ENCODE measurements at places on chromosomes 1 and 21.

DNA sequence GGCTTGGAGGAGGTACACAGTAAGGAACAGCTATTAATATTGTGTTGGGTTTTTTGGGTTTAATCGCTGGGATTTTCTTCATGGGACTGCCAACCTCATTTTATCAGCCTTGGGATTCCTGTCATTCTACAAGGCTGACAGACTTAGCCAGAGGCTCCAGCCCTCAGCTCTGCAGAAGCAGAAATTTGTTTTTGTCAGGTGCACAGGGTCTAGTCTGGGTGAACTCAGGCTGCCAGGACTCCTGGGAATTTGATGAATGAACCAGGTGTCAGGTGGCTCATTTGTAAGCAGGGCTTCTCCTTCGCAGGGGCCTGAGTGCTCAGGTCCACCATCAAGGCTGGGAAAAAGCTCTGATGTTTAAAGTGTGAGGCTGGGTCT, 11.5 kb upstream of the ZNF362 start:
- no peak for DNase-seq

DNA sequence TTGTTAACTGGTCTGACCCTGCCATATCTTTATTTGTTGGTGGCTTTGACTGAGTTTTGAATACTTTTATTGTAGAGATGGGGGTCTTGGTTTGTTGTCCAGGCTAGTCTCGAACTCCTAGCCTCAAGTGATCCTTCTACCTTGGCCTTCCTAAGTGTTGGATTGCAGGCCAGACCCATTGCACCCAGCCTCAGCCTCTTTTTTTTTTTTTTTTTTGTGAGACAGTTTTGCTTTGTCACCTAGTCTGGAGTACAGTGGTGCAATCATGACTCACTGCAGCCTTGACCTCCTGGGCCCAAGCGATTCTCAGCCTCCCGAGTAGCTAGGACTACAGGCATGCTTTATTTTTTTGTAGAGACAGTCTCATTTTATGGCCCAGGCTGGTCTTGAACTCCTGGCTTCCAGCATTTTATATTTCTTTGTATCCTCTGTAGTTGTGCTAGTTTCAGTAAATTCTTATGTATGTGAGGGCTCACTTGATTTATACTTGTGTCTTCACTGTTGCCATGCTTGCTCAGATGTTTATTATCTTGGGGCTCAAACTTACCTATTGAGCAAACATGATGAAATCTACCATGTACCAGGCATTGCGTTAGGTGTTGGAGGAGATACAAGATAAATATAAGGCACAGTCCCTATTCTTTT, 24.1 kb downstream of the THRAP3 start:
- DNase-seq: no peak

- DNase-seq: no peak
Observed at GRCh38 chr1:75469586-75470173, 141.2 kb downstream of the SLC44A5 start.

DNA sequence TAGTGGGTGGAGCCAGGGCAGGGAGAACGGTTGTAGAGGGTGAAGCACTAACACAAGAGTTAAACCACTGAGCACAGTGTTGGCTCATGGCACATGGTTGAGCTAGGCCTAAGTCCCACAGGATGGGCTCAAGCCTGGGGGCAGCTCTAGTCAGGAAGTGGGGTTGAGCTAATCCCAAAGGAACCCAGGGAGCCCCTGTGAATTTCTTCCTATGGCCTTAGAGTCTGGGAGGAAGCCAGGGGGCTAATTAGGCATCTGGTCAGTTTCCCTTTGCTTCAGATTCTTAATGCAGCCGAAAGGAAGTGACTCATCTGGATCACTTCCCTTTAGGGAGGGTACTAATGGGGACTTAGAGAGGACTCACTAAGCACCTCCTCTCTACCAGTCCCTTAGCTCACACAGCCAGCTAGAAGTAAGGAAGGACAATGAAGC, 10.1 kb downstream of the CFAP45 start:
- DNase-seq: no peak

DNA sequence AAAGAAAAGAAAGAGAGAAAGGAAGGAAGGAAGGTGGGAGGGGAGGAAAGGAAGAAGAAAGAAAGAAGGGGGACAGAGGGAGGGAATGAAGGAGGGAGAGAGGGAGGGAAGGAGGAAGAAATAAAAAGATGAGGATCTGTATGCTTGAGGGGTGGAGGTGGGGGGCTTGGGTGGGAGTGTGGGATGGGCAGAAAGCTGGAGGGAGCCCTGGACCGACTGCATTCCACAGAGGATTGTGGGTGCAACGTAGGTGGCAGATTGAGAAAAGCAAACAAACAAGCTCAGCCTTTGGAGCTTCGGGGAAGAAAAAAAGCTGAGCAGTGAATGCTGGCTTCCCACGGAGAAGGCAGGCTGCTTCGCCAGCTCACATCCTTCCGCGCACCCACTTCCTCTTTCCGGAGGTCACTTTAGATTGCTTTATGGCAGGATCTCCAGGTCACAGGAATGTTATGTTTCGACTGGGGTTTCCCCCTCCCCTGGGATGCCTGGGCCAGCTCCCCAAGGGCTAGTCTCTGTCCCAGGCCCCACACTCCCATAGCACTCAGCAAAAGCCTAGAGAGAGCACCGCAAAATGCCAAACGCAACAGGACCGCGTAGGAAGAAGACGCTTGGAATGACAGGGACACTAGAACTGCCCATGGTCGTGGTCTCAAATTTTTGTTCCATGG, 20.7 kb upstream of the LGALS8 start:
- peak; percentile 68 for DNase-seq

DNA sequence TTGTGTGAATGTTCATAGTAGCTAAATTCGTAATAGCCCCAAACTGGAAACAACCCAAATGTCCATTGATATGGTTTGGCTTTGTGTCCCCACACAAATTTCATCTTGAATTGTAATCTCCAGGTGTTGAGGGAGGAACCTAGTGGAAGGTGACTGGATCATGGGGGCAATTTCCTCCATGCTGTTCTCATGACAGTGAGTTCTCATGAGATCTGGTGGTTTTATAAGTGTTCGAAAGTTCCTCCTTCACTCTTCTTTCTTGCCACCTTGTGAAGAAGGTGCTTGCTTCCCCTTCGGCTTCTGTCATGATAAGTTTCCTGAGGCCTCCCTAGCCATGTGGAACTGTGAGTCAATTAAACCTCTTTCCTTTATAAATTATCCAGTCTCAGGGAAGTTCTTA, 11.3 kb downstream of the UBE2G2 start:
- no peak for DNase-seq

GRCh38 chr1:3258386-3259003, 189.5 kb downstream of the PRDM16 start:
- DNase-seq: no peak

DNA sequence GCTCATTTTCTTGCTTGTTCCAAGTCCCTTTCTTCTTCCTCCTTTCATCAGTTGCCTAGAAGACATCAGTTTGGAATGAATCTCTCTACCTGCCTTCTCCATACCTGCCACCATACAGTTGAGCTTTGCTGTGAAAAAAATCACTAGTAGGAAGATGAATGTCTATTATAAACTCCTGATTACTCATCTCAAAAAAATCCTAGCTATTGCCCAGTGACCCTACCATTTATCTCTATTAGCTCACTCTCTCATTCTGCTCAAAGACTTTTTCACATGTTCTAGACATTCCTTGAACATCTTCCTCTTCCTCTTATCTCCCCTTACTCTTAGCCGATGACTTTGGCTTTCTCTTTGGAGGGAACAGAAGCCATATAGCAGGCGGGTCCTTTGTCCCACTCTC, 49.7 kb upstream of the HMGB4 start:
- no peak for DNase-seq

DNA sequence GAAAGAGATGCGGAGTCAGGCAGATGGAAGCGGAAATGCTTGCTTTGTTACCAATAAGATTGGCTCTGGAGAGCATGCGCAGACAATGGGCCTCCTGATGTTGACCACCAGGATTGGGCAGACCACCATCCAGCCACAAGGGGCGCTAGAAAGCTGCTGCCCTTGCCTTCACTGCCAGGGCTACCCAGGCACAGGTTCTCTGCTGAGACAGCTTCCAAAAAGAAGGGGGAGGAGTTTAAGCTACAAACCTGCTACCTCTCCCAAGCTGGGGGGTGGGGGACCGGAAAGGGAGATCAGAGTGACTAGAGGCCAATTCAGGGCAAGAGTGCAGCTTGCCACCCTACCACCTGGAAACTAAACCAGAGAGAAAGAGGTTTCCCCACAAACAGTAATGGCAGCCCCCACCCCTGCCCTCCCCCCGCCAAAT, 369.7 kb downstream of the RRAGC start:
- DNase-seq: no peak

DNA sequence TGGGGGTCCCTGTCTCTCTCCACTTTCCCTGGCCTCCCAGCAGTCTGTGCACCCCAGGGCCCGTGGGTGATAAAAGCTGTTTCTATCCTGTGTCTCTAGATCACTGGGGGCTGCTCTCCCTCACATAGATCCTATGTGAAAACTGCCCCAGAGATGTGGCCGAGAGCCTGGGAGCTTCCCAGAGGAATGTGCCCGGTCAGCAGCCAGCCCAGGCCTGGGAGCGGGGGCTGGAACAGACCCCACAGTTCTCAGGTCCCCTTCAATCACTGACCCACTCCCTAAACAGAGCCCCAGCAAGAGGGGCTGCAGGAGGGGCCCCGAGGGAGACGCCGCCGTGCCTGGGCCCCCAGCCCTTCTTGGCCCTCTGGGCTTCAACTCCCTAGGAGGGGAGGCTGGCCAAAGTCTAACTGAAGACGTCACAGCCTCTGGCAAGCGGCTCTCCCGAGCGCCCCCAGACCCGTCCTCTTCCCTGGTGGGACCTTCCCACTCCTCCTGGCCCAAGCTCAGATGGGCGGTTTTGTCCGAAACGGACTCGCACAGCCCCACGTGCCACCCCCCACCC, 403 bp downstream of the MXRA8 start:
- no peak for DNase-seq

DNA sequence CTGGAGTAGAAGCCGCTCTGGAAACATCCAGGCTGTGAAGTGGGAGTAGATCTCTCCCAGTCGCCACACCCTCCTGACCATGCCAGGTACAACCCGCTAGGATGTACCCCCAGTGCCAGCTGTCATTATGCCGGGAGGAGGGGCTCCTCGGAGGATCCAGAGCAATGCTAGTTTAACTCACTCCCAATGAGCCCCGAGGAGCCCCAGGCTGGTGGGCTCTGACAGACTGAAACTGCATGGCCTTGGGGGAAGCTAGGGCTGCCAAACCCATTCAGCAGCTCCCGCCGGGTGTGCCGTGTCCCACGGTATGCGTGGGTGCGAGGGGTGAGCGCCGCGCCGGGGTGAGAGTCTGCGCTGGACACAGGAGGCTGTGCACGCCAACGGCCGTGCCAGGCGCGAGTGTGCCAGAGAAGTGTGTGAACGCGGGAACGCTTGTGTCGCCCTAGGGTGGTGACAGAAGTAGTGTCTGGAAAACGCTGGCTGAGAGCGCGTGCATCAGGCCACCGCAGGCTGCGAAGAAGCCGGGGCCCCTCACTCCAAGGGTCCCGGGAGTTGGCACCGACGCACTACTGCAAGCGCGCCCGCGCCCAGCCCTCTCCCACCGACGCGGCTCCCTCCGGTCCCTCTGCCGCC, 177.1 kb upstream of the EDN2 start:
- no peak for DNase-seq

DNA sequence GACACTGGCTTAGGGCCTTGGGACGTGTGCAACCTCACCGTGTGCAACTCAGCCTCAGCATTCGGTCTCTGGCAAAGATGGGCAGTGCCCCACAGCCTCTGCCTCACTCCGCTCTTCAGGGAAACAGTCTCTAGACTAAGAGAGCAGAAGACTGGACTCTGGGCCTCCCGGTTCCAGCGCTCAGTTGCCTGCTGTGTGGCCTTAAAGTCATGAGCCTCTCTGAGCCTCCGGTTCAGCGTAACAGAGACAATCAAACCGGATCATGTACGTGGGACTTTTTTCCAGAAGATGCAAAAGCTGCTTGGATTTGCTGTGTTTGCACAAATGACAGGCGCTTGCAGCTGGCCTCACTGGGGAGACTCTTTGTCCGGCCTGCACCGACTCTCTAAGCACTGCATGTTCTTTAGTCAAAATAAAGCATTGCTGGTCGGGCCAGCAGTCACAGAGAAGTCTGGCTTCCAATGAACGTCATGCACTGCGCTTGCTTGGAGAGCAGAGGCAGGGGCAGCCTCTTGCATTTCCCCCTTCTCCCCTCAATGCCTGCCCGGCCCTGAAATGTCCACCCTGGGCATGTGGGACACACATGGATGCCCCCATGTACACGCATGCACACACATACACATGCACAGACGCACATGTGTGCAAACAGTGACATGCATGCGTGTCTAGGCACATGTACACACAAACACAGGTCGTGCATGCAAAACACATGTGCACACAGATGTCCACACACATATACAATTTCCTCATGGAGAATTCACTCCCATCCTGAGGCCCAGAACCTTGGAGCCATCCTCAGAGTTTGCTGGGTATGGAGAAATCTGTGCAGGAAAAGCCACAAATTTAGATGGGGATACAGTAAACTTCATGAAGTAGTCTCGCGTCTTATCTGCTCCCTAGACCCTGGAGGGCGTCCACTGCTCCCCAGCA, 152.4 kb downstream of the PRDM16 start:
- DNase-seq: no peak

DNA sequence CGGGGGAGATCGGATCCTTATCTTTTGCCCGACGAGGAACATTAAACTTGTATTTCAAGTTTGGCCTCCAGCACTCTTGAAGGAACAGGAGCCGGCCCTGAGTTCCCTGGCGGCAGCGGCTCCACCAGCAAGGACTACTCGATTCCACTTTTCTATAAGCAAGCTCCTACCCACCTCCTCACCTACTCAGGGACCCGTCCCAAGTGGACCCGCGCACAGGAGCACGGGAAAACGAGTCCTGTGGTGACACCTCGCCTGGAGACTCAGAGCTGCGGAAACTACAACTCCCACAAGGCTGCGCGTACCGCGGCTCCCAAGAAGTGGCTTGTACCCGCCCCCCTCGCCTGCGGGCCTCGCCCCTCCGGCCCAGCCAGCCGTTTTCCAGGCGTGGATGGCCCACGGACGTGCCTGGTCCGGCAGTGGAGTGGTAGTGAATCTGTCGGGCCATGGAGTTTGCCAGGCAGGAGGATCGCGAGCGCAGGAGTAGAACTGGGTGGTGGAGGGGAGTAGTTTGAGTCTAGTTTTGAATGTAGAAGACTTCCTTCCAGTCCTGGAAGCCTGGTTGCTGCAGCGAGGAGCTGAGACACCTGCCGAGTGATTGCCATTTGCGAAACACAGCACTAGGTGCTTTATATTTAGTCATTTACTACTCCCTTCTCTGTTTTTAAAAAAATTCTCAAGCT, at the start of gene ACP6:
TSS of gene ACP6 (minus strand) at position 206 of the 683 bp plus-strand sequence. CDS start 476 bp downstream, outside the sequence.
- peak; percentile 96 for DNase-seq

- DNase-seq: peak; percentile 45
Observed at GRCh38 chr1:171740987-171741871, 636 bp downstream of the VAMP4 start.

- no peak for DNase-seq
Observed at GRCh38 chr1:23909412-23909811, 3.8 kb downstream of the CNR2 start.

All from left colon (tissue), 2 donors.